ENCODE measurements at places on chromosomes 16 and 17.

DNA sequence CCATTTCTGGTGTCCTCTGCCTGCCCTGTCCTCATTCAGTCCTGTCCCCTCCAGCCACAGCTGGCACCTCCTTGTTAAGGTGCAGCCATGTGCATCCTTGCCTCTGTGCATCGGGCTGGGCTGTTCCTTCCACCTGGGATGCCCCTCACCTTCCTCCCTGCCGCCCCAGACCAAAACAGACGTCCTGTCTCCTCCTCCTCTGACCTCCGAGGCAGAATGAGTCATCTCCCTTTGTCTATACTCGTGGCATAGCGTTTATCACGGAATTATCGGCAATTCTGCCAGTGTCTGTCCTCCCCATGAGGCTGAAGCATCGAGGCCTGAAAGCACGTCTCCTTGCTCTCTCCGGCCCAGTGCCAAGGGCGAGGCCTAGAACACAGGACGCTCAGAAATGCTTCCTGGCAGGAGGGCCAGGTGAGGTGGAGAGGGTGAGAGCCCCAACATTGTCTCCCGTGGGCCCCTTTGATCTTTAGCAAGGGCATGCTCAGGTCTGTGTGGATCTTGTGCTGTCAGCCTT lies 4.6 kb downstream of the RAI1 start:
- DNase-seq: no peak

GRCh38 chr16:54174201-54174600 lies 112.4 kb downstream of the IRX3 start:
- no peak for DNase-seq

- DNase-seq: peak; percentile 8
Measured at GRCh38 chr16:19804538-19805323, 79.9 kb downstream of the GPRC5B start.

DNA sequence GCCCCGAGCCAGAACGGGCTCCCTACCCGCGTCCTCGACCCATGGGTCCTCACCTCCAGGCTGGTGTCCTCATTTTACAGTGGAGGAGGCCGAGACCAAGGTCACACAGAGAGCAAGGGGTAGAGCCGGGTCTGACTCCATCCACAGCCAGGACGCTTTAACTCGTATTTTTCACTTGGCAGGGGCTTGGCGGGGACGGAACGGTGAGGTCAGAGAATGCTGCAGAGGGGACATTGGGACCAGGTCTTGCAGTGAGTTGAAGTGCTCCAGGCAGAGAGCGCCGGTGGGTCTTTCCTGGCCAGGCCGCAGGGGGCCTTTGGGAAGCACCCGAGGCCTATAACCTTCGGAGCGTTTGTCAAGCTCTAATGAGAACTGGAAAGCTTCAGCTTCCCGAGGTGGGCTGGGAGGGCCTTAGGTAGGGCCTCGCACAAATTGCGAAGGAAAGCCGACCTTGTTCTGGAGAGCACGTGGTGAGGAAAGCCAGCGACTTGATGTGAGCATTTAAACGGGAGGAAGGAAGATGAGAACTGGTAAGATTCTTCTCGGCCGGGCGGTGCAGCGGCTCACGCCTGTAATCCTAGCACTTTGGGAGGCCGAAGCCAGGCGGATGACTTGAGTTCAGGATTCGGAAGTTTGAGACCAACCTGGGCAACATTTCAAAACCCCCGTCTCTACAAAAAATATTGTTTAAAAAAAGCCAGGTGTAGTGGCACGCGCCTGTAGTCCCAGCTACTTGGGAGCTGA lies 908 bp upstream of the CLUH start:
- DNase-seq: no peak

DNA sequence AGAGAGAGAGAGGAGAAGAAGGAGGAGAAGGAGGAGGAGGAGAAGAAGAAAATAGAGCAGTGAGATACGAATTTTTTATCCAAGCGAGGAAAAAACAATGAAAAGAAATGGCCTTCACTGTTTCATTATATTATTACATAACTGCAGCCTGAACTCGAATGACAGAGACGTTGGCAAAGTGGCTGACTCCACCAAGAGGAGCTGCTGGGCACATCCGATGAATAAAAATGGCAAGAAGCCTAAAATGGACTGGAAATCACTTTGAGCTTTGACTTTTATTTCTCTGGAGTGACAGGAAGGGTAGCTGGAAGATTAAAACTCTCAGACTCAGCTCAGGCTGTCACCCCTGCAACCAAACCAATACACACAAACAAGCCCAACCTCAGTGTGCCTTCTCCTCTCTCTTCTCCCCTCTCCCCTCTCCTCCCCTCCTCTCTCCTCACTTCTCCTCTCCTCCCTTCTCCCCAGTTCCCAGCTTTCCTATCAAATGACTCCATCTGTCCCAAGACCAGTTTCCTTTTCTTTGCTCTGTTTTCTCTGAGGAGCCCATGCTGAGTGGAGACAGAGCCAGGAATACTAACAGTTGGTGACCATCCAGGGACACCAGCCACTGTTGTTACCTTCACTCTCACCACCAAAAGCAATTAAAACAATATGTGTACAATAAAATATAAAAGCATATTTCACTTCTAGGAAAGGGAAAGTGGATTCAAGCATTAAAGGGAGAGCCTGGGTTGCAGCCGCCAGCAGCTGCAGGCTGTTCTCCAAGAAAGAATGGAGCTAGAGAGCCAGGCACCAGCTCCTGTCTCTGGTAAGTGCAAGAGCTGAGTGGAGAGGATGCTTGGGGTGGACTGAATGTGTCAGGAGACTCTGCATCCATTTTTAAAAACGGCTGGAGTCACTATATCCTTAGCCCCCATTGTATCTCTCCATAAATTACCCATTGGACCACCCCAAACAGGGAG lies 51.2 kb downstream of the SOX9 start:
- DNase-seq: no peak

DNA sequence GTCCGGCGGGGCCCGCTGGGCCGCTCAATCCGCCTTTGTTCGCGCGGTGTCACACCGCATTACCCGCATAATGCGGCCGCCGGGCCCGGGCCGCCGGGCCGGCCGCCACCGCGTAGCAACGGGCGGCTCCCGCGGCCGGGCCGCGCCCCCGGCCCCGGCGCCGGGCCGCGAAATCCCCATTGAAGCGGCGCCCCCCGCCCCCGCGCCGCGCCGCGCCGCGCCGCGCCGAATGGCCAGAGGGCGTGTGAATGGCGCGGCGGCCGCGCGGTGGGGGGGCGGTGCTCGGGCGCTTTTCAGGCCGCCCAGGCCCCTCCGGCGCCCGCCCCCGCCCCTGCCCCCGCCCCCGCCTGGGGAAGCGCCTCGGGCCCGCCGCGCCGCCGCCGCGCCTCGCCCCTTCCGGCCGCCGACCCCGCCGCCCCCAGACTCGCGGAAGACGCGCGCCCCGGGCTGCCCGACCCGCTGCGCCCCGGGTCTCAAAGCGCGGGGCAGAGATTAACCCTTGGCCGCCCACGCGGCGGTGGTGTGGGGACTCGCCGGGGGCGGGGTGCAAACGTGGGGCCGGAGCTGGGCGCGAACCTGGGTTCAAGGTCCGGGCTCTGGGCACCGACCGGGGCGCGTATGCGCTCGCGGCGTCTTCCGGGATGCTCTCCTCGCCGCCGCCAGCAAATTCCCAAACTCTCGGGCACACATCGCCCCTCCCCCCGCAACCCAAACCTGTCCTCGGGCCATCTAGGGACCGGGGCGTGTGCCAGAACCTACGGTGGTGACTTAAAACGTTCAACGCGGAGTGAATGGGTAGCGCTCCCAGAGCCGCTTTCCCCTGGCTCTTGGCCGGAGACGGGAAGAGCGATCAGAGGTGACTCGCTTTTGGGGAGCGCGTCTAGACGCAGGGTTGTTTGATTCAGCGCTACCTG lies 46.7 kb downstream of the WNT3 start:
- no peak for DNase-seq

GRCh38 chr17:67400193-67400592 lies 23.1 kb downstream of the PITPNC1 start:
- no peak for DNase-seq

GRCh38 chr16:85530370-85530739 lies 82.8 kb upstream of the GSE1 start:
- no peak for DNase-seq

DNA sequence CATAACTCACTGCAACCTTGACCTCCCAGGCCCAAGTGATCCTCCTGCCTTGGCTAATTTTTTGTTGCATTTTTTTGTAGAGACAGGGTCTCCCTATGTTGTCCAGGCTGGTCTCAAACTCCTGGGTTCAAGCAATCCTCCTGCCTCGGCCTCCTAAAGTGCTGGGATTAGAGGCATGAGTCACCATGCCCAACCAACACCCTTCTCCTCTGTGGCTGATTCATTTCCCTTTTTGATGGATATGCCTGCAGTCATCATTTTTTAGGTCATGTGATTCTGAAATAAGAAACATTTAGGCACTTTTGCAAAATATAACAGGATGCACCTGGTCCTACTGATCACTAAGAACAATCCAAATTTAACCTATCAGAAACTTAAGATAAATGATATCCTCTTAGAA lies 44.0 kb upstream of the YPEL2 start:
- no peak for DNase-seq

- DNase-seq: no peak
Measured at GRCh38 chr17:79711715-79712305, 18.9 kb upstream of the ENPP7 start.

- DNase-seq: no peak
Measured at GRCh38 chr17:68526548-68526947, 14.3 kb downstream of the PRKAR1A start.

- DNase-seq: no peak
Measured at GRCh38 chr17:57645950-57646665, 99.0 kb downstream of the CCDC182 start.

GRCh38 chr17:9969301-9969935 lies 64.3 kb upstream of the RCVRN start:
- no peak for DNase-seq

GRCh38 chr17:64041912-64042311 lies 21.5 kb upstream of the ICAM2 start:
- no peak for DNase-seq

GRCh38 chr16:81469183-81469677 lies 24.6 kb downstream of the CMIP start:
- DNase-seq: no peak

GRCh38 chr16:89025636-89026035 lies 48.6 kb upstream of the CBFA2T3 start:
- DNase-seq: no peak

DNA sequence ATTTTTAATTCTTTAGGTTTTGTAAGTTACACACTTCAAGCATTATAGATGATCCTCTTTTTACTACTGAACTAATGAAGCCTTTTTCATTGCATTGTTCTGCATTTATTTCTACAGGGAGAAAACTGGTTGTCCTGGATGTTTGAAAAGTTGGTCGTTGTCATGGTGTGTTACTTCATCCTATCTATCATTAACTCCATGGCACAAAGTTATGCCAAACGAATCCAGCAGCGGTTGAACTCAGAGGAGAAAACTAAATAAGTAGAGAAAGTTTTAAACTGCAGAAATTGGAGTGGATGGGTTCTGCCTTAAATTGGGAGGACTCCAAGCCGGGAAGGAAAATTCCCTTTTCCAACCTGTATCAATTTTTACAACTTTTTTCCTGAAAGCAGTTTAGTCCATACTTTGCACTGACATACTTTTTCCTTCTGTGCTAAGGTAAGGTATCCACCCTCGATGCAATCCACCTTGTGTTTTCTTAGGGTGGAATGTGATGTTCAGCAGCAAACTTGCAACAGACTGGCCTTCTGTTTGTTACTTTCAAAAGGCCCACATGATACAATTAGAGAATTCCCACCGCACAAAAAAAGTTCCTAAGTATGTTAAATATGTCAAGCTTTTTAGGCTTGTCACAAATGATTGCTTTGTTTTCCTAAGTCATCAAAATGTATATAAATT lies 53.0 kb downstream of the TUBD1 start:
- no peak for DNase-seq

- no peak for DNase-seq
Measured at GRCh38 chr16:85017633-85018032, 6.3 kb upstream of the ZDHHC7 start.

DNA sequence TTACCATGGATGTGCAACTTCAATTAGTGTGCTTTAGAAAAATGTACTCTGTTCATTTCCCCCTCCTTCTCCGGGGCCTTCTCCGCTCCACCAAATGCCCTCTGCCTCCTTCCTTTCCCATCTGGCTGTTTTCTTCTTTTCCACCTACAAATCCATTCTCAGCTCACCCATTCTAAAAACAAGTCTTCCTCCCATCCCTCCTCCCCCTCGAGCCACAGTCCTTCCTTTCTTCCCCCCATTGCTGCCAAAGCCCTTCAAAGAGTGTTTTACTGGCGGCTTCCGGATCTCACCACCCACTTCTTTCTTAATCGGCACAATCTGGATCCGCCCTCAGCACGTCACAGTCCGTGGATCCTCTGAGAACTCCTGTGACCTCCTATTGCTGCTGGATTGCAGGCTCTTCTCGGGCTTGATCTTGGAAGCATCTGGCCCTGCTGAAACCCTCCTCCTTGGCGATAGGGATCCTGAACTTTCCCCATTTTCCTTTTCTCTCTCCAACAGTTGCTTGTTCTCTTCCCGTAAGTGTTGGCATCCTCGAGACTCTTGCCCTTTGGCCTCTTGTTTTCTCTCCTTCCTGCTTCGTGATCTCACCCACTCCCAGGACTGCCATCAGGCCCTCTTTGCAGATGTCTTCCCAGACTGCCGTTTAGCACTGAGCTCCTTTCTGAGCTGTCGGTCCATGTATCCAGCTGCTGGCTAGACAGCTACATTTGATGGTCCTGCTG lies 36.0 kb upstream of the FBXO47 start:
- no peak for DNase-seq

DNA sequence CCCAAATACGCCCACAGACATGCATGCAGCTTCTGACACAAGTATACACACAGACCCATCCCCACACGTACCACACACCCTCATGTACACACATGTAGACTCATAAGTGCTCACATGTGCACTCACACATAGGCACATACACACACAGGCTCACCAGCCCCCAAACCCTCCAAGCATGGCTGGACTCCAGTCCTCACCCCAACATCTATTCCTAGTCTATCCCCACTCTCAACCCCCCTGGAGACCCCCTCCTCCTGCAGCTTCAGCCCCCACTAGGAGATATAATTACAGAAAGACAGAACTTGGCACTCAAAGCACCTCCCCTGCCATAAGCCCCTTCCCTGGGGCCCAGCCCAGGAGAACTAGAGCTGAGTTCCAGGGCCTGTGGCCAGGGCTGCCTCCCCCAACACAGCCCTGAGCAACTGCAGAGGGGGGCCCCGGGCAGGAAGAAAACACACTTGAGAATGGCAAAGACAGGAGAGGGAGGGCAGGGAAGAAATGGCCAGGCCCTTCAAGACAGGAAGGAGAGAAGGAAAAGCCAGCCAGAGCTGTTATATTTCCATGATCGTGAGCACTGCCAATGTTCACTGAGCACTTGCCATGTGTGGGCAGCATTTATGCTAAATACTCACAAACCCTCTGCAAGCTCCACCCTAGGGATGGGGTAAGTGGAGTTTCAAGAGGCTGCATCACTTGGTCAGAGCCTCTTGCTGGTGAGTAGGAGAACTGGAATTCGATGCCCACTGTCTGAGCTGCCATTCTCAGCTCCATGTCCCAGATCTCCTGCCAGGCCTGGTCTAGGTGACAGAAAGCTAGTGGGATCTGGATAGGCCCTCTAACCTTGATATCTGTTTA lies 224.5 kb downstream of the ZNF423 start:
- no peak for DNase-seq

DNA sequence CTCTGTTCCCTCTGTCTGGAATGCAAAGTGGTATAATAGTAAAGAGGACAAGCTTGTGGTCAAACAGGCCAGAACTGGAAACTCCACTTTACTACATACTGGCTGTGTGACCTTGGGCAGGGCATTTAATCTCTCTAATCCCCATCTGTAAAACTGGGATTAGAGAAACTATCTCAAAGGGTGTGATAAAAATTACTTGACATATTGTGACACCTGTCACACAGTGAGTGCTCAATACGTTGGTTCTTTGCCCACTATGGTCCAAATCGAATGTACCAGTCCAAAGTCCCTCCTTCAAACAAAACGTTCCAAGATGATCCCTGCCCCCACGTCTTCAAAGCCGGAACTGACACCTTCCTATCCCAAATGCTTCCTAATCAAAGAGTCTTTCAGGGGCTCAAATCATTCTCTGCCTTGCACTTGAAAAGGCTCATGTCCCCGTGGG lies 734 bp downstream of the PGAP3 start:
- DNase-seq: no peak
